Activated CD4-positive, alpha-beta T cell treated with anti-CD3 and anti-CD28 coated beads for 36 hours (primary cell): ENCODE measurements at places on chromosomes 16 and 17.

DNA sequence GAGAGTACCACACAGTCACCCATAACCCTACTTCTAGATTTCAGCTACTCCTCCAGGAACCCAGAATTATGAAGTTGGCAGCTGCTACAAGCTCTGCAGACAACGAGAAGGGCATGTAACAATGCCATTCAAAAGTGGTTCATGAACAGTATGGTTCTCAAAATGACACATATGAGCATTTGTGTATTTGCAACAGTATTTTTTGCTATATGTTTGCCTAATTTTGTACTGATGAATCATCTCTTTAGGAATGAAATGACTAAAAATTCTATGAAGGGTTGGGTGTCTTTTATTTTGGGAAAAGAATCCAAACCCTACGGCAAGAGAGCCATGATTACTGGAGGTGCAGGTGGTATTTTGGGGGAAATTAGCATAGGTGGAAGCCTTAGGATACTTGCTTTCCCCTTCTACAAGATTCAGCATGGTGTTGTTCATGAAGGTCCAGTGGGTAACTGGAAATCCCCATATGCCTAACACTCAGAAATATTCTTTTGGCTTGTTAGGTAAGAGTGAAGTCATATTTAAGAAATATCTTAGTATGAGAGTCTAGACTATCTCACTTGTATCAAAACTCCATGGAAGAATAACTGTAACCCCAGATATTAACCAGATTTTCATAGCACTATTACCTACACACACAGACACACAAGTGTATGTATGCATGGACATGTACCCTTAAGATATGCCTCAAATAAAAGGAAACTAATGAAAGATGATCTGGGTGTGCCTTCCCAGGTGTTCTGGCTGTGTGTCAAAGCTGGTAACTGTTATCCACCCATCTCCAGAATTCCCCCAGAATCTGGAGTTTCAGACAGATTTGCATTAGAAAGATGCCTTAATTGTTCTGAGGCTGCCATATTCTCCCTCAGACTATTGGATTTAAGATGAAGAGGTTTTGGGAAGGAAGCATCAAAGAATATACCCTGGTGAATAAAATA lies 688.2 kb upstream of the SOX9 start:
- DNase-seq, result no peak

- no peak for DNase-seq
Observed at GRCh38 chr16:85974428-85975375, 75.7 kb downstream of the IRF8 start.

DNA sequence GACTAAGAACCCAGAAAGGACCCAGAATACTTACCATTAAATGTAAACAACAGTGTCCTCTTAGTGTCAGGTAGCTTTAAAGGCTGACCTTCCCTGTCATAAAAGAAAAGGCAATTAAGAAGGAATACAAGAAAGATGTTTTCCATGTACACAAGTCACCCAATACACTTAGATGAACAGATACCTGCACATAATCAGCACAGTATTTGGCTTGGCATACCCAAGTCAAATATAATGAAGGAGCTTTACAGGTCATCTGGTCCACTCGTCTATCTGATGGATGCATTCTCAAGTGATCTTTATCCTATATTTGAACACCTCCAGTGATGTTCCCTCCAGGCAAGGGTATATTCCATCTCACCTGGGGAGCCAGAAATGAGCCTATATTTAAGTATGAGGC lies 11.1 kb upstream of the STRADA start:
- DNase-seq, result no peak

DNA sequence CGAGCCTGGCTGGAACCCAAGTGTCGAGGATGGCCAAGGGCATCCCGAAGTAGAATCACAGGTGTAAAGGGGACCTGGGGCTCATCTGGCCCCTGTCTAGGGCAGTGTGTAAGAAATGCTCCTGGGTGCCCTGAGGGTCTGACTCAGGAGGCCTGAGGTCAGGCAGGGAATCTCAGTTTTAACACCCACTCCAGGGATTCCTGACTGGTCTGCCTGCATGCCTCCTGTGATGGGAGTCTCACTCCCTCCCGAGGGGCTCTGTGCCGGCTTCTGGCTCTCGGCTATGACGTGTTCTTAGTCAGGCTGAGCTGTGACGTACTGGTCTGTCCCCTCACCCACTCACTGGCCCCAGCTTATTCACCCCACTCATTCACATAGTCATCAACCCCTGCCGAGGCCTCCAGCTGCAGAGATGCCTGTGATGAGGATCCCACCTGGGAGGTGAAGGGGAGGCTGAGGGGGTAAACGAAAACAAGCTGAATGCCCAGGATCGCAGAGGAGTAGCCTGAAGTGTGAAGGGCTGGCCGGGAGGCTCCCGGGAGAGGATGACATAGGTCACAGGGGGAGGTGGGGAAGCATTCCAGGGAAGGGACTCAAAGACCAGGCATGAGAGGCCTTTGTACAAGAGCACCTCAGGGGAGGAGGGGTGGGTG lies 23.8 kb downstream of the FAM83G start:
- no peak for DNase-seq

- DNase-seq, result no peak
Observed at GRCh38 chr17:71084219-71084618, 914.9 kb downstream of the KCNJ2 start.

GRCh38 chr17:73969956-73970355 lies 233.5 kb upstream of the RPL38 start:
- DNase-seq, result no peak

DNA sequence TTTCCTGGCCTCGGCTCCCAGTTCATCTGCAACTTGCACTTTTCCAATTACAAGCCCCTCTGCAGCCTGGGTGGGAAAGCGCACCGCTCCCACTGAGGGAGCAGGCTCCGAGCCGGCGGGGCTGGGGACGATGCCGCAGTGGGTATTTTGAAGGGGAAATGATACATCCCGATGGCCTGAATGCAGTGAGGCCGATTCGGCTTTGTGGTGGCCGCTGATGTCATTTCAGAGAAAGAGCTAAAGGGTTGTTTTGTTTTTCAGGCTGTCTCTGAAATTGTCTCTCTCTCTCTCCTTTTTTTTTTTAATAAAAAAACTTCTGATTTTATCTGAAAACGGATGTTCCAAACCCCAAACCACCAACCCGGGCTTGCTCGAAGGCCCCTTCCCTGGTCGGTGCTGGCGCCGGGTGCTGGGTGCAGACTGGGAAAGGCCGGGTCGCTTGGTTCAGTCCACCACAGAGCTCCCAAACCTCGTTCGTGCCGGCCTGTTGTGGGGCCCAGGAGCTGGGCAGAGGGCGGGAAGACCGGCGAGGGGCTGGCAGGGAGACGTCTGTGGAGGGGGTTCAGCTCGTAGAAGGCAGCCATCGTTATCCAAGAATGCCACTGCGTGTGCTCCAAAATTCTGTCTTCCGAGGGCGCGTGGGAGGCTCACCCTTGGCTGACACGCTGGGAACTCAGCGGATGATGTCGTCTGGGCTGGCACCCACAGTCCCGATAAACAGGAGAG lies 102.8 kb downstream of the FOXL1 start:
- no peak for DNase-seq

GRCh38 chr16:75565640-75566039 lies 539 bp upstream of the GABARAPL2 start:
- no peak for DNase-seq

- DNase-seq, result no peak
Observed at GRCh38 chr17:17870247-17870646, 33.5 kb upstream of the SREBF1 start.

DNA sequence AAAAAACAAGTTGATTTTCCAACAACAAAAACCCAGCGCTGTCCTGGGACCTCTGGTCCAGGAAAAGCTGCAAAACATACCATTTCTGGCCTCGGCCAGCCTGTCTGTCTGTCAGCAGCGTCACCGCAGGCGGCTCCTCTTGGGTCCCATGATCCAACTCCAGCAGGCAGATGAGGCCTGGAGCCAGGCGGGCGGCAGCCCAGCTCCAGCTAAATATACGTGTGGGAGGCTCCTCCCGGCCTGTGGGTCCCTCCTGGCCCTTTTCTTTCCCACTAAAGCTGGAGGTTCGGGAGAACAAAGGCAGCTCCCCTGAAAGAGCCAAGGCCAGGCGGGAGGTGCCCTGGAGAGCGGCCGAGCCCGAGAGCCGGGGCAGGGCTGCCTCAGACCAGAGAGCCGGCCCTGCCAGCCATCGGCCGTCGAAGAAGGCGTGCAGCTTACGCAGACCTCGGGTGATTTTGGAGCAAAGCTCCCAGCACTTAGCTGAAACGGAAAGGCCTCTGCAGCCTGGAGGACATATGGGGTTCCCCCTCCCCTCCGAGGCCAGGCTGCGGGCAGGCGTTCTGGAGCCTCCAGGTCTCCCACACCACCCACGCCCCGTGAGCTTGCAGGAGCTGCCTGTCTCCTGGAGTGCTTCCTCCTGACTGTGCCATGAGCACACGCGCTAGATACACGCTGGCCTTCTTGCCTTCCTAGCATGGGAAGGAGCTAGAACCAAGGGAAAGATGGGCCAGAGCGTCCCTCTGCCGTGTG lies 19.9 kb upstream of the JPH3 start:
- no peak for DNase-seq

DNA sequence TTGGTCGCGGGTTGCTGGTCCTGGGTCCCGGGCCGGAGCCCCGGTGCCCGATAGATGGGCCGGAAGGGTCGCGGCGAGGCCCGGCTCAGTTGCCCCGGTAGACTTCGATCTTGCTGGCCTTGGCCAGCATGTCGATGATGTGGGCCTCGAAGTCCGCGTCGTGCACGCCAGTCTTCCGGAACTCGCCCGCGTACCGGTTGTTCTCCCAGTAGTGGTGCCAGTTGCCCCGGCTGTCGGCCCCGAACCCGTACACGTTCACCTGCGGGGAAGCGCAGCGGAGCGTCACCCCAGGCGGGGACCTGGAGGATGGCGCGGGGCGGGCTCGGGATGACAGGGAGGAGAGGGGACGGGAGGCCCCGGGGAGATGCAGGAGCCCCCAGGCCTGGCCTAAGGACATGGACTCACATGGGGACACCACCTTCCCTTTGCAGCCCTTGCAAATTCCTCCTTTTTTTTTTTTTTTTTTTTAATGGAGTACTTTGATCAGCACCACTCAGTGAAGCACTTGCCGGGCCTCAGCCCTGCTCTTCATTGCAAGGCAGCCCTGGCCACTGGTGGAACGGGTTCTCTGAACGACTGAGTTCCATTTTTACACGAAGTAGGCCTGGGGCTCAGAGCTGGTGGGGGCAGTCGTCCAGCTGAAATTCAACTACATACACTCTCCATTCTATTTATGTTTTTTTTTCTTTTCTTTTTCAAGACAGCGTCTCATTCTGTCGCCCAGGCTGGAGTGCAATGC lies 35.1 kb downstream of the DDX19A start:
- no peak for DNase-seq

- DNase-seq, result no peak
Observed at GRCh38 chr16:83793179-83793578, 14.6 kb upstream of the HSBP1 start.

DNA sequence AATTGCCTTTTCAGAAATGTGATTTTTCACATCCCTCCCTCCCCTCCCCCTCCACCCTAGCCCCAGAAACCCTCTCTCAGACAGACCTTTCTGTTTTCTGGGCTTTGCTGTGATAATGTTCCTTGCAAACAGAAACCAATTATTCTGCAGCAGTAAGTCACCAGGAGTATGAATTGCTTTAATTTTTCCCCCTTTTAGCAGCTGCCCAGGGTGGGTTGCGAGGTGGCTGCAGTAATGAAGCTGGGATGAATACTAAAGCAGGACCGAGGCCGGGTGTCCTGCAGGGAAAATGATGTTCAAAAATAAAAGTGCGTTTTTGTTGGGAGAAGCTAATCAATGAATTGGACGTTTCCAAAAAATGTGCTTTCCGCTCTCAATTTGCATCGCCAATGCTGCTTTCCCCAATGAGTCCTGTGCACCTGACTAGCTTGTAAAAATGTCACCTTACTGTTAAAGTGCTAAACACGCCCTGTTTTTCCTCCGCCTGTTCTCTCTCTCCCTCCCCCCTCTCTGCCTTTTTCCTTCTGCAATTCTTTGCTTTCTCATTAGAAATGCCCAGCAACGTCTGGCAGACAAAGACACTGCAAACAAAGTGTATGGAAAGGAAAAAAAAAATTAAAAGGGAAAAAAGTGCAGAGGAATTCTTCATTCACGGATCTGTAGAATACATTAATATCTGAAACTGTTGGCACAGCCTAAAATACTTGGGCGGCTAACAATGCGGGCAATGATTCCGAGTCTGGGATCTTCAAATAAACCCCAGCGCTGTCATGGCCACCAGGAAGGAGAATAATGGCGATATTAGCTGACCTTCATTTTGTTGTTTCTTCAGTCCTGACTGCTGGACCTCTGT lies 244.1 kb downstream of the STX8 start:
- DNase-seq, result no peak

DNA sequence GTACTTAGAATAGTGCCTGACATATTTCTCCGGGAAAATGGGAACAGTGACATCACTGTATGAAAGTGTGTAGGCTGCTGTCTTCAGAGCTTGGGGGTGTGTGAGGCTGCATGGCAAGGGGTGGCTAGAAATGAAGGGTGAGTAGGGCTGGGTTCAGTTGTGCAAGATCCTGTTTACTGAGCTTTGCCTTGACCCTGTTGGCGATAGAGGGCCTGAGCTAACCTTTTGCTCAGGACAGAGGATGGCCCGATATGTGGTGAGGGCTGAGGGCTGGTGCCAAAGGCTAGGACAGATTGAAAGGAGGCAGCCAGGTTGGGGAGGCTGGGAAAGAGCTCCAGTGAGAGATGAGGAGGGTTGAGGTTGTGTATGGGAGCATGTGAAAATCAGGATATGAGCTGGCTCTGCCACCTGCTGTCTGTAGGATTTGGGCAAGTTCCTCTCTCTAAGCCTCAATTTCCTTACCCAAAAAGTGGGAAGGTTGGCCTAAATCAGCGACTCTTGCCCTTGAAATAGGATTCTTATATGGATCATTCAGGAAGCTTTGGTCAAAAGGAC lies 6.0 kb upstream of the CCL1 start:
- no peak for DNase-seq

GRCh38 chr17:2101448-2102257 lies 46.8 kb downstream of the HIC1 start:
- DNase-seq, result peak; percentile 80

- peak; percentile 53 for DNase-seq
Observed at GRCh38 chr17:33725675-33726271, 432.7 kb upstream of the ASIC2 start.

- no peak for DNase-seq
Observed at GRCh38 chr16:3909791-3910583, 29.5 kb upstream of the CREBBP start.

- no peak for DNase-seq
Observed at GRCh38 chr16:83579436-83579835, 228.3 kb upstream of the HSBP1 start.

DNA sequence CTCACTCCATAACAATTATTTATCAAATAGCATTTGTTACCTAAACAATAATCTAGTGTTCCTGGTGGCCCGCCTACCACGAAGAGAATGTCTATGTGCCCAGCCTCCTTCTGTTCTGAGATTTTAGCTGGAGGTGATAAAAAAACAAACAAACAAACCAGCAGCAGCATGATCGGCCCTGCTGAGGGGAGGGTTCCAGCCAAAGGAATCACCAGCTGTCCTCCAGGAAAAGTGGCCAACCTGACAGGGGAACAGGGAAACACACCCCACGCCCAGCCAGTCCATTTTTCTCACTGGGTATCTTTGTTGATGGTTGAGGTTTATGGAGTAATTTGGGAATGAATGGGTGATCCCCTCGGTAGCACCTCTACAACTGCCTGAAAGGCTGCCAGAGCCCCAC lies 203.0 kb upstream of the DYNLRB2 start:
- DNase-seq, result no peak

- DNase-seq, result no peak
Observed at GRCh38 chr16:35792516-35793285, 2333.3 kb downstream of the TP53TG3F start.

GRCh38 chr17:8960325-8961140 lies 5.0 kb downstream of the PIK3R5 start:
- no peak for DNase-seq

- no peak for DNase-seq
Observed at GRCh38 chr17:34195987-34196386, 59.1 kb upstream of the CCL2 start.
